ENCODE measurements at places on chromosomes 16 and 17.

DNA sequence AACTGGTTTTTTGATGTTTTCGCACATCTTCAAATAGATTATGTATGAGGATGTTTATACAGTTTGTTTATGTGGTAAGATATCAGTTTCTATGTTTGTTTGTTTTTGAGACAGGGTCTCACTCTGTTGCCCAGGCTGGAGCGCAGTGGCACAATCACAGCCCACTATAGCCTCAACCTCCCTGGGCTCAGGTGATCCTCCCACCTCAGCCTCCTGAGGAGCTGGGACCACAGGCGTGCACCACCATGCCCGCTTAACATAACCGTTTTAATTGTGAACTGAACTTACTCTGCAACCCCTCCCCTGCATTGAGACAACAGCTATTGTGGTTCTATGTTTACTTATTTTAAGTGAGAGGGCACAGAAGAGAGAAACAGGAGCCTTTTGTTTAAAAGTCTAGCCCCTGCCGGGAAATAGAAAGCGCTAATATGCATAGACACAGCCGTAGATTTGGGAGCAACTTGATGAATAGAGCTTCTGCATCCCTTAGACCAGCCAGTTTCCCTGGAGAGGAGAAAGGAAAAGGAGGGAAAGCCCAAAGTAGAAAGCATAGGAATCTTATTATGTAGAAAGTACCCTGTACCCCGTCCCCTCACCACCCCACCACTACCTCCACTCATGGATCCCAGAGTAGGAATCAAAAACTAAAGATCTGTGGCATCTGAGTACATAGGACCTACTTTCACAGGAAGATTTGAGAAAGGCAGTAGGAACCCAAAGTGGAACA lies 19.6 kb upstream of the APPBP2 start:
- DNase-seq: no peak

DNA sequence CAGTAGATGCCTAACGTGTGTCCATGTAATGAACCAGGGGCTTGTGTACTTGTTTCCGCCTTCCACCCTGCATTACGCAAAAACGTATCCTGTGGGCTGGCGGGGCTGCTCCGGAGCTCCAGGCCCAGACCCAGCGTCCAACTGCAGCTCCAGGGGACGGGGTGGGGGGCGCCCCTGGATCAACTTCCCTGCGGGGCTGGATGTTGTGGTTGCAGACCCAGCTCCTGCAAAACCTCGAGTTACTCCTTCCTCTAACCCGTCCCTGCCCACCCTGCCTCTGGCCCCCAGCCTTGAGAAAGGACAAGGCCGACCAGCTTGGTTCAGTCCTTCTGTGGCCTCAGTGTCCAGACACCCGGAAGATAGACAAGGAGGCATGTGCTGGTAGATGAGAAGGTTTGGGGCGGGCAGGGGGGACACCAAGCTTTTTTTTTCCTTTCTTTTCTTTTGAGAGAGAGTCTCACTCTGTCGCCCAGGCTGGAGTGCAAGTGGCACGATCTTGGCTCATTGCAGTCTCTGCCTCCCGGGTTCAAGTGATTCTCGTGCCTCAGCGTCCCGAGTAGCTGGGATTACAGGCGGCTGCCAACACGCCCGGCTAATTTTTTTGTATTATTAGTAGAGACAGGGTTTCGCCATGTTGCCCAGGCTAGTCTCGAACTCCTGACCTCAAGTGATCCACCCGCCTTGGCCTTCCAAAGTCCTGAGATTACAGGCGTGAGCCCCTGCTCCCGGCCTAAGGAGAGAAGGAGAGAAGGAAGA lies 731 bp upstream of the EXOC7 start:
- no peak for DNase-seq

DNA sequence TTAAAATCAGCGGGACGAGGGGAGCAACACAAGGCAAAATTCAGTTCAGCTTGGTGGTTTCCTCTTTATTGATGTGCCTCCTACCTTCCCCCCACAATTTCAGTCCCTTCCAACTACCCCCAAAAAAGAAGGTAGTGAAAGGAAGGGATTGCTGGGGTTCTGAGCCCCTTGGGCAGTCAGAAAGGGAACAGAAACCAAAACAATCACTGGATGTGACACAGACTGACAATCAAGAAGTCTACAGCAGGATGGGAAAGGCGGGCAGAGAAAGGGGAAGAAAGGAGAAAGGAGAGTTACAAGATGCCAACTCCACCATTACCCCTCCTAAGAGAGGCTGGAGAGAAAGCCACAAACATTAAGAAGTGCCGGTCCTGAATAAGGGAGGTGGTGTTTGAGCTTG lies 1.1 kb upstream of the PHF23 start:
- no peak for DNase-seq

- no peak for DNase-seq
These were observed 9.1 kb upstream of the TMEM100 start for GRCh38 chr17:55731586-55732250.

GRCh38 chr17:38620551-38621277 lies 15.0 kb upstream of the SRCIN1 start:
- no peak for DNase-seq

DNA sequence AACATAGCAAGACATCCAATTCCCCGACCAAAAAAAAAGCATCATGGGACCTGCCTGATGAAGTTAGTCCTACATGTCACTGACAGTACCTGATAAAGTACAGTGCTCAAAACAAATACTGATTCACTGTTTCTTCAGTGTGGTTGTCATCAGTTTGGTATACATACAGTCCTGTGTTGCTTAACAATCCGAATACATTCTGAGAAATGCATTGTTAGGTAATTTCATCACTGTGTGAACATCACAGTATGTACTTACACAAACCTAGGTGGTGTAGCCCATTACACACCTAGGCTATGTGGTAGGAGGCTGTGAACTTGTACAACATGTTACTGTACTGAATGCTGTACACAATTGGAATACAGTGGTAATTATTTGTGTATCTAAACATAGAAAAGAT lies 19.0 kb upstream of the FA2H start:
- DNase-seq: no peak

- DNase-seq: no peak
These were observed 130.3 kb downstream of the CCDC144A start for GRCh38 chr17:16820161-16820877.

DNA sequence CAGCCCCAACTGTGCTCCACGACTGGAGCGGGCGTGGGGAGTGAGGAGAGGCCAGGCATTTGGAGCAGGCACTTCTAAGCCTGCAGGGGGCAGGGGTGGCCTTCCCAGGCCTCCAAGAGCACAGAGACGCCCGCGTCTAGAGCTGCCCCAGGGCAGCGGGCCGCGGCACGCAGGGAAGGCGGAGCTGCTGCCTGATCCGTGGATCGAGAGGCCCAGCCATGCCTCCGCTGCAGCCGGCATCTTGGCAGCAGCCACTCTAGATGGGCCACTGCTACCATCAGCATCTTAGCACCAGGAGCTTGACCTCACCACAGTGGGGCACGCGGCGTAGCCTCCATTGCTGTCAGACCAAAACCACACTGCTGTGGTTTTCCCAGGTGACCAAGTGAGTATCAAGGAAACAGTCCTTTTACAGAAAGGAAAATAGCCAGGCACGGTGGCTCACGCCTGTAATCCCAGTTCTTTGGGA lies 20.4 kb upstream of the WDR45B start:
- no peak for DNase-seq

GRCh38 chr16:23724096-23724784 lies 11.2 kb upstream of the ERN2 start:
- no peak for DNase-seq

DNA sequence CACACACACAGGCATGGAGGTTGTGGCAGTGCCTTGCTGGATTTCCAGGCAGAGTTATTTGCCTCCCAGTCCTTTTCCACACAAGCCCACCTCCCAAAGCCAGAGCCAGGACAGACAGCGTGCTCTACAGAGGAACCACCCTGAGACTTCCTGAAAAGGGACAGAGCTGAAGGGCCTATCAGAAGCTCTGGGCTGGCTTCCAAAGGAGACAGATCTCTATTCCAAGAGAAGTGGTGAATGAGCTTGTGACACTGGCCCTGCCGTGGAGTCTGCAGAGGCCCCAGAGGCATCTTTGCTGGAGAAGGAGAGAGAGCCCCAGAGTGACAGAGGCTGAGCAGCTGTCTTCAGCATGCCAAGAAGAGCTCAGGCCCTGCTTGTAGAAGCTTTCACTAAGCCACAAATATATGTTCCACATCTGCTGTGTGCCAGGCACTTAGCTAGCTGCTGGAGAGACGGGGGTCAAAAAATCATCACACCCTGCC lies 8.3 kb upstream of the LPCAT2 start:
- DNase-seq: no peak

DNA sequence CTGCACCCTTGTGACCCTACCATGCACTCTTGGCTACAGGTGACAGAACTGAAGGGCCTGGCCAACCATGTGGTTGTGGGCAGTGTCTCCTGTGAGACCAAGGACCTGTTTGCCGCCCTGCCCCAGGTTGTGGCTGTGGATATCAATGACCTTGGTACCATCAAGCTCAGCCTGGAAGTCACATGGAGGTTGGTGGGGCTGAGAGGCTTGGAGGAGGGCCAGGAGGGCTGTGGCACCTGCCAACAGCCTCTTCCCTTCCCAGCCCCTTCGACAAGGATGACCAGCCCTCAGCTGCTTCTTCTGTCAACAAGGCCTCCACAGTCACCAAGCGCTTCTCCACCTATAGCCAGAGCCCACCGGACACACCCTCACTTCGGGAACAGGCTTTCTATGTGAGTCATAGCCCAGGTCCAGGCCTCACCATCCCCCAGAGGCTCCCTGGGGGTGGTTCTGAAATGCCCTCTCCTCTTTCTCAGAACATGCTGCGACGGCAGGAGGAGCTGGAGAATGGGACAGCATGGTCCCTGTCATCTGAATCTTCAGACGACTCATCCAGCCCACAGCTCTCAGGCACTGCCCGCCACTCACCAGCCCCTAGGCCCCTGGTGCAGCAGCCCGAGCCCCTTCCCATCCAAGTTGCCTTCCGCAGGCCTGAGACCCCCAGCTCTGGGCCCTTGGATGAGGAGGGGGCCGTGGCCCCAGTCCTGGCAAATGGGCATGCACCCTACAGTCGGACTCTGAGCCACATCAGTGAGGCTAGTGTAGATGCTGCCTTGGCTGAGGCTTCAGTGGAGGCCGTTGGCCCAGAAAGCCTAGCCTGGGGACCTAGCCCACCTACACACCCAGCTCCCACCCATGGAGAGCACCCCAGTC lies 13.0 kb downstream of the RIPOR1 start:
- no peak for DNase-seq

DNA sequence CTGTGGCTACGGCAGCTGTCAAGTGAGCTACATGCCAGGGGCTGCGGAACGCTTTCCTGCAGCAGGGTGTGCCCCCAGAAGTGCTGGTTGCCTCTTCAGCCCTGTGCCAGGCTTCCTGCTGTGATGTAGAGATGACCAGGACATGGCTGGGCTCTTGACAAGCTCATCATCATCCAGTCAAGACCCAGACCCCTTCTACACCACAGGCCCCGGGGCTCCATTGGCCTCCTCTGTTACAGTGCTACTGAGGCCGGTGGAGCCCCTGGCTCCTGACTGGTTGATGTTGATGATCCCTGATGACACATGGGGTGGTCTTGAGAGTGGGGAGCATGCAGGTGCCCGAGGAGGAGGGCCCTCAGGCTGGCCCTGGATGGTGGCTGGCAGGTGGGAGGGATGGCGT lies 50.1 kb downstream of the B9D1 start:
- DNase-seq: no peak

GRCh38 chr17:50764734-50765149 lies 2.6 kb downstream of the ANKRD40CL start:
- DNase-seq: no peak

GRCh38 chr17:50269477-50270434 lies 4.5 kb upstream of the TMEM92 start:
- DNase-seq: peak; percentile 5

- no peak for DNase-seq
These were observed 6.4 kb downstream of the CASKIN2 start for GRCh38 chr17:75508931-75509361.

- no peak for DNase-seq
These were observed 1755.9 kb downstream of the TP53TG3F start for GRCh38 chr16:35215287-35215686.

GRCh38 chr17:43547189-43547550 lies 1.0 kb upstream of the ETV4 start:
- DNase-seq: no peak

DNA sequence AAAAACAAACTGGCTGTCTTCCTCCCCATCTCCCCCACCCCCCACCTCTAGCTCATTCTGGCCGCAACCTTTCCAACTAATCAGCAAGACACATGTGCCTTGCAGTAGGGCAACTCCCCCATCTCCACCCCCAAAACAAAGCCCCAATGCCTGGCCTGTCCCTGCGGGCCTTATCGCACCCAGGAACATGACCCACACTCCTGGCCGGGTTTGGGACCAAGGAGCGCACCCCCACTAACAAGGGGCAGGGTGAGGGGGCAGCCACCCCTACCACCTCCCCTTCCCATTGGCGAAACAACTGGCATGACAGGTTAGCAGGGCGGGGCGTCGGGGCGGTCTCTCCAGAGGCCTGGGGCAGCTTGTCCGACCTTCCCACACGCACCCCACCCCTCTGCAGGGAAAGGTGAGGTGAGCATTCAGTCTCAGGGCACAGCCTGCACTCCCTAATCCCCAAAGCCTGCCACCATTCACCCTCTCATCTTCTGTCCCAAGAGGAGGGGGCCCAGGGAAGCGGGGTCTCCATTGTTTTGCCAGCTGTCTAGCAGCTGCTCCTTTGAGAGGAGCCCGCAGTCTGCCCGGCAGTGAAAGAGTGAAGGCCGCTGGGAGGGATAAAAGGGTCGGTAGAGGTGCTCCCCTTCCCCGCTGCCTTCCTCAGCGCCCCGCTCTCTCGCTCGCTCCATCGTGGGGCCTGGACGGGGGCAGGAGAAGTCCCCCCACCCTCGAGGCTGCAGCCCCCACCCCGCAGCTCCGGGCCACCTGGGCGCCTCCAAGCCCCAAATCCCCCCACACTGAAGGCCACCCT lies 765 bp downstream of the MYO18A start:
- DNase-seq: no peak

DNA sequence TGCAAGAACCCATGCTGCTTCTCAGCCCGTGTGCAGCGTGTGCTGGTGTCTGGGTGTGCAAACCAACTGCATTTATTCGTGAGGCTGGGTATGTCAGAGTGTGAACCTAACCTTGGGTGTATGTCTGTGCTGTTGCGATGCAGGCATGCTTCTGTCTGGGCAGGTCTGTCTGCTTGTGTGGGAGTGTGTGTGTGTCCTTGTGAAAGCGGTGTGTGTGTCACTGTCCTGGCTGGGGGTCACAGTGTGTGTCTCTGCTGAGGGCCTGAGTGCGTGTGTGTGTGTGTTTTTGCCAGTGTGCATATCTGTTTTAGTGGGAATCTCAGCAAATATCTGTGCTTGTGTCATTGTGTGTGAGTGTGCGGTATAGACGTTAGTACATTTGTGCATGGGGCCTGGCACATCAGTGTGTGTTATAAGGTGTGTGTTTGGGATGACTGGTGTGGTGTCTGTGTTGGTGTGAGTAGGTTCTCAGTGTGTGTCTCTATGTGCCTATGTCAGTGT lies 121.8 kb downstream of the CYLD start:
- DNase-seq: no peak

All from stimulated activated CD4-positive, alpha-beta T cell treated with anti-CD3 and anti-CD28 coated beads, TNF-alpha, amount 100 ng/mL, for 1 hour (primary cell).